AG09309 (cell line): ENCODE measurements at places on chromosomes 5 and 9.

DNA sequence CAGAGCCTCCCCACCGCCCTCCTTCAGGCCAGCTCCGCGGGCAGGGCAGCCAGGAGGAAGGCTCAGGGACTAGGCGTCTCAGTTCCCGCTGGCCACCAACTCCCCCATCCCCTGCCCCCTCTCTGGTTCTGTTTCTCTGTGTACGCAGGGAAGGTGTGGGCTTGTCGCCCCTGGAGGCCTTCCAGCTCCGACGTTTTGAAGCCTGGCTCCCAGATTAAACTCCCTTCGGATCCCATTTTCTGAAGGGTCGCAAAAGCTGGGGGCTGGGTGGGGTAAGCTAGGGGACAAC lies 346 bp downstream of the ATOX1 start:
- no peak for DNase-seq

GRCh38 chr9:129442803-129443511 lies 177.9 kb downstream of the C9orf50 start:
- no peak for DNase-seq

- no peak for DNase-seq
These were observed 310.0 kb downstream of the GLIS3 start for GRCh38 chr9:3989915-3990314.

DNA sequence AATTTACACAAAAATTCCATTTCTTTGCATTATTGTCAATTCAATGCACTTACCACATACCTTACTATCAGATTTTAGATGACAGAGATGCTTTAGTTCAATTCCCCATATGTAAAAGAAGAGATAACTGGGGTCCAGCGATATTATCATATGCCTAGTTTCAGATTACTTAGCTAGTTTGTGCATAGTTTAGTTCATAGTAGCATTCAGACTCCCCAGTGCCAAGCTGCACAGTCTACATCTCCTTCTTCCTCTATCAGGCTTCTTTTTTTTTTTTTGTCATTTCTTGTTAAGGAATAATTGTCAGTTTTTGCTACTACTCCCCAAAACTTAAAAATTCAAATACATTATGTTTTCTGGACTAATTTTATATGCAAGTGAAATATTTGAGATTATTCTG lies 175.0 kb downstream of the SSBP2 start:
- DNase-seq = no peak

- DNase-seq = no peak
These were observed 114.8 kb upstream of the COL5A1 start for GRCh38 chr9:134526584-134527477.

DNA sequence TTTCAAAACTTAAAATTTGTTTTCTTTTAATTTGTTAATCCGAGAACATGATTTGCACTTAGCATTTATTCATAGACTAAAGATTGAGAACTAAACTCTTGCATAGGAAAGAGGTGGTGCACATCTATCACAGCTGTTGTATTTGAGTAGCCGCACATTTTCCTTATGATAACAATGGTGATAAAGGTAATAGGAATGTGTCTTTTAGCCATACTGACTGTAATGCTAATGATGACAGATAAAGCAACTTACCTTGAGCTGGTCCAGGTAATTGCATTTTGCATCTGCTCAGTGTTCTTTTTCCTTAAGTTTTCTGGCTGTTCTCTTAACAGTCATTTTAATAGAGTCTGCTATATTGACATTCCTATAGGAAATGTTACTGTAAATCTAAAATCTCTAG lies 19.0 kb downstream of the PHAX start:
- no peak for DNase-seq

GRCh38 chr5:133657036-133657435 lies 44.7 kb upstream of the FSTL4 start:
- no peak for DNase-seq

- no peak for DNase-seq
These were observed 769.3 kb downstream of the TLR4 start for GRCh38 chr9:118473521-118473920.

DNA sequence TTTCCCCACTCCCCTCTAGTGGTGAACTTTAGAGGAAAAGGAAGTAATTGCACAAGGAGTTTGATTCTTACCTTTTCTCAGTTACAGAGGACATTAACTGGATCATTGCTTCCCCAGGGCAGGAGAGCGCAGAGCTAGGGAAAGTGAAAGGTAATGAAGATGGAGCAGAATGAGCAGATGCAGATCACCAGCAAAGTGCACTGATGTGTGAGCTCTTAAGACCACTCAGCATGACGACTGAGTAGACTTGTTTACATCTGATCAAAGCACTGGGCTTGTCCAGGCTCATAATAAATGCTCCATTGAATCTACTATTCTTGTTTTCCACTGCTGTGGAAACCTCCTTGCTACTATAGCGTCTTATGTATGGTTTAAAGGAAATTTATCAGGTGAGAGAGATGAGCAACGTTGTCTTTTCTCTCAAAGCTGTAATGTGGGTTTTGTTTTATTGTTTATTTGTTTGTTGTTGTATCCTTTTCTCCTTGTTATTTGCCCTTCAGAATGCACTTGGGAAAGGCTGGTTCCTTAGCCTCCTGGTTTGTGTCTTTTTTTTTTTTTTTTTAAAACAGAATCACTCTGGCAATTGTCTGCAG lies 25.3 kb downstream of the SLC22A5 start:
- DNase-seq = no peak

DNA sequence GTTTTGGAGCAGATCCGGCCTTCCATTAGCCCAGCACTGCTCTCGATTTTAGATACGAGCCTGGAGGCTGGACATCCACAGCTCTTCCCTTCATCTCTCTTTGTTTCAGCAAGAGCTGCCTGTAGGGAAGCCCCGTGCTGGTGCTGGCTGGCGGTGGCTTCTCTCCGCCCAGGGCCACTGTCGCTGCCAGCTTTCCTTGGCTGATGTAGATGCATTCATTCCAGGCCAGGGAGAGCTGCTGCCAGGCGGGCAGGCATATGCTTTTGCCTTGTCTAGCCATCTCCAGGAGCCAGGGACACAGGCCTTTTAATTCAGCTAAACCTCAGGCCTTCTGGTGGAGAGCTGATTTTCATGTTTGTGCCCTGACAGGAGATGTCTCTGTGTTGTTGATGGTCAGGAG lies 409.3 kb upstream of the CLINT1 start:
- no peak for DNase-seq

DNA sequence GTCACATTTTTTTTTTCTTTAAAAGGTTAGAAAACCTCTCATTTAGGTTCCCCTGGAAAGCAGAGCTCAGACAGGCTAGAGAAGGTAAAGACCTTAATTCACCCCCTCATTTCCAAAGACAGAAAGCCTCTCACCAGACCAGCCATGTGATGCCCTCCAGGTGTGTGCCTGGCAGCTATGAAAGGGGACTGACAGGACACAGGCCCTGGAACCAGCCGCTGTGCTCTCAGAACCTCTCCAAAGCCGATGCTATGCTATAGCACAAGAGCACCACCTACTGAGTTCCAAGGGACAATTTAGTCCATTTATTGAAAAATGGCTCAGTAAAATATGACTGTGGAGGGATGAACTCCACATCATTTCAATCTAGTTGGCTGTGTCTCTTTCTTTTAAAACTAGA lies 48.8 kb downstream of the FANCC start:
- no peak for DNase-seq

DNA sequence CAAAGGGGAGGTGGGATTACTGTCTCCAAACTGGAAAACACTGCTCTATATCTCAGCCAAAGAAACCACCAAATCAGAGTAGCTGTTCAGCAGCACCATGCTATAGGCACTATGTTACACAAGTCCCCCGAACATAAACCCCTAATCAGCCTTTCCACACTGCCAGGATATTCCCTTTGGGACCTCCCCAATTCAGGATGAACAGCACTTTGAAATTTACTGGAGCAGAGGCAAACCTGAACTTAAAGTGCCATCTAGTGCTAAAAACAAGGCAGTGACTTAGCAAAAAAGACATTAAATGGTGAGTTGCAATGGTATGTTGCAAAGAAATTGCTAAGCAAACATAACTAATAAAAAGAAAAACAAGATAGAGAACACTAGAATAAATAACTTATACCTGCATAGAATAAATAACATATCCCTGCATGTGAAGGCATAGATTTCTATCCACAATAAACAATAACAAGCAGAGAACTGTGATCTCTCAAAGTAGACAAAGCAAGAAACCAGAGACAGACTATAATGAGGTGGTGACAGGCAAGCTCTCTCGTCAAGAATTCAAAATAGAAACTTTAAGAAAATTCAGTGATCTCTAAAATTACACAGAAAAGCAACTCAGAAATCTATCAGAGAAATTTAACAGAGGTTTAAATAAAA lies 584.4 kb upstream of the ACO1 start:
- DNase-seq = no peak

GRCh38 chr5:1670351-1670750 lies 129.3 kb downstream of the MRPL36 start:
- peak; percentile 4 for DNase-seq

GRCh38 chr9:76730801-76731200 lies 33.4 kb upstream of the PCA3 start:
- no peak for DNase-seq

- DNase-seq = no peak
These were observed 224.1 kb upstream of the ISL1 start for GRCh38 chr5:51159164-51159563.

DNA sequence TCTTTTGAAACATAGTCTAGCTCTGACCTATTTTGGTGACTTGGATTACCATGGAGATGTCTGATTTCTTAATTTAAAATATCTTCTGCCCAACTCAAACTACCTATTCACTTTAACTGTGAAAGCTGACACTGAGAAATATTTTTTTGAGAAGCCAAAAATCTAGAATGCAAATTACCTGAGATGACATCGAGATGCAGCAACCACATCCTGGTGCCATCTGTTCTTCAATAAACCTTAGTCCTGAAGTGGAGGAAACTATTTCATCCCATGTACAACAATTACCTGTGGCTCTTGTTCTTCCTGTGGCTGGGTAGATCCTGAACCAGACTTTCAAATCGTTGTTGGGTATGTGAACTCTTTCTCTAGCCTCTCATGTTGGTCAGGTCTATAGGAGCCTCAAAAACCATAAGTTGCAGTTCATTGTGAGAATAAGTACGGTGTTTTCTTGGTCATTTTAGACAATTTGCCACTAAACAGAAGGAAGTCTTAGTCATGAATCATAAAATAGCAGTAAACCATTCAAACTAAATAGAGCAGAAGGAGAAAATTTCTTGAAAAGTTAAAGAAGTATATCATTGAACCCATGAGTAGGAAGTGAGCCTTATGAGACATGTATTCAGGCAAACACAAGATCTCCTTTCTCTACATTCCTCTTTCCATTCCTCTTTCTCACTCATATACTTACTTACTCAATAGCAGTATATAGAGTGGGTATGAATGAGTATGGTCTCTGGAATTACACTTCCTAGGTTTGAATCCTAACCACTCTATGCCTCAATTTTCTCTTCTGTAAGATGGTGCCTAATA lies 176.0 kb downstream of the HMHB1 start:
- DNase-seq = no peak

- DNase-seq = no peak
These were observed 56.1 kb downstream of the PCDH1 start for GRCh38 chr5:141822144-141822543.

DNA sequence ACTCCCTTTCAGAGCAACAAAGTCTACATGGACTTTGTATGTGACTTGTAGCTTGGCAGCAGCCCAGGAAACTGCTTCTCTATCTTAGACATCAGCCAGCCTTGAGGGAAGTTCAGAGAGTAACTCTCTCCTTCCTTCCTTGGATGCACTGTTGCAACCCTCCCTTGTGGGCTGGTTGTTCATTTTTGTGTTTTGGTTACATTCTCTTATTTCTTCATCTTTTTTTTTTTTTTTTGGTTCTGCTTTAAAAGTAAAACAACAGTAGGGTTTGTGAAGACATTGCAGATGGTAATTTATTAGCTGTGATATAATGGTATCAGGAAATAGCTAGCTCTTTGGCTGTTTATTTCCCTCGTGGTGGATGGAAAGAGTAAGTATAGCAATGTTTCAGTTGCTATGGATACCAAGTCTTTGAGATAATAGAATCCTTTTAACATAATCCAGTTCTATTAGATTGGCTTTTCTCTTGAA lies 97.9 kb upstream of the MAMDC2 start:
- DNase-seq = no peak

GRCh38 chr5:159781626-159782157 lies 134.6 kb upstream of the ADRA1B start:
- DNase-seq = no peak

GRCh38 chr5:104177651-104178050 lies 615.1 kb upstream of the NUDT12 start:
- DNase-seq = no peak

DNA sequence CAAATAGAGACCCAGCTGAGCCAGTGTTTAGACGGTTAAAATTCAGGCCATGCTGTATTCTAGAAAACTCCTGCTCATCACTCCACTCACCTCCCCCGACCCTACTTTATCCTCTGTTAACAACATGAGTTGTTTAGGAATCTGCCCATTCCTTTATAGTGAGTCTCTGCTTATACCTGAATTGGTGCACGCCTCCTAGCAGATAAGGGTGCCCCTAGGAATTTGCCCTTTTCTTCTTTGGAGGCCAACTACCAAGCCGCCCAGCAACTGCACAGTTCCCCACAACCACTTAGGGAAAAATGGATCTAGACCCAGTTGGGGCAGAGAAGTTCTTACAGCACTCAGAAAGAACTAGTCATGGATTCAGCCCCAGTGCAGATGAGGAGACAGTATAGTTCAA lies 102.3 kb downstream of the MAMDC2 start:
- no peak for DNase-seq

GRCh38 chr5:4802044-4802443 lies 338.1 kb upstream of the ADAMTS16 start:
- DNase-seq = no peak

- no peak for DNase-seq
These were observed 9.9 kb downstream of the SNCB start for GRCh38 chr5:176620333-176620981.

GRCh38 chr5:58262226-58262625 lies 197.7 kb downstream of the PLK2 start:
- no peak for DNase-seq

- no peak for DNase-seq
These were observed 40.2 kb upstream of the ROPN1L start for GRCh38 chr5:10401498-10401897.

GRCh38 chr5:151477101-151477500 lies 29.7 kb downstream of the SLC36A1 start:
- DNase-seq = no peak

DNA sequence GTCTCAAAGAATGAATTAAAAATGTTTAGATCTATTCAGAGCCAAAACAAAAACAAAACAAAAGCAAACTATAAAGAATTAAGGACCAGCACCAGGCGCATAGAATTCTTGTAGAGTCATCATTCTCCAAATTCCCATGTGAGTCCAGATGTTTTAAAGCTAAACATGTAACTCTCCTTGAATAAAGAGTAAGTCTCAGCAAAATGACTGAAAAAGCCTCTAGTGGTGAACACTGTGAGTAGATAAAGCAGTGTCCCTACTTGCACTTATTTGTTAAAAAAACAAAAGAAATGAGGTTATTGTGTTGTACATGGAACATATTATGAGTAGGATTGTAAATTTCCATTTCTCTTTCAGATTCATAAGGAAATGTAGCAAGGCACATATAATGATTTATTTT lies 44.0 kb downstream of the NNT start:
- DNase-seq = no peak

GRCh38 chr5:57184322-57184721 lies 10.5 kb downstream of the GPBP1 start:
- no peak for DNase-seq
